NCI-H345 (cell line): ENCODE measurements at places on chromosomes 6 and 20.

- DNase-seq = no peak
Observed at GRCh38 chr6:9647071-9647445, 767.8 kb downstream of the TFAP2A start.

DNA sequence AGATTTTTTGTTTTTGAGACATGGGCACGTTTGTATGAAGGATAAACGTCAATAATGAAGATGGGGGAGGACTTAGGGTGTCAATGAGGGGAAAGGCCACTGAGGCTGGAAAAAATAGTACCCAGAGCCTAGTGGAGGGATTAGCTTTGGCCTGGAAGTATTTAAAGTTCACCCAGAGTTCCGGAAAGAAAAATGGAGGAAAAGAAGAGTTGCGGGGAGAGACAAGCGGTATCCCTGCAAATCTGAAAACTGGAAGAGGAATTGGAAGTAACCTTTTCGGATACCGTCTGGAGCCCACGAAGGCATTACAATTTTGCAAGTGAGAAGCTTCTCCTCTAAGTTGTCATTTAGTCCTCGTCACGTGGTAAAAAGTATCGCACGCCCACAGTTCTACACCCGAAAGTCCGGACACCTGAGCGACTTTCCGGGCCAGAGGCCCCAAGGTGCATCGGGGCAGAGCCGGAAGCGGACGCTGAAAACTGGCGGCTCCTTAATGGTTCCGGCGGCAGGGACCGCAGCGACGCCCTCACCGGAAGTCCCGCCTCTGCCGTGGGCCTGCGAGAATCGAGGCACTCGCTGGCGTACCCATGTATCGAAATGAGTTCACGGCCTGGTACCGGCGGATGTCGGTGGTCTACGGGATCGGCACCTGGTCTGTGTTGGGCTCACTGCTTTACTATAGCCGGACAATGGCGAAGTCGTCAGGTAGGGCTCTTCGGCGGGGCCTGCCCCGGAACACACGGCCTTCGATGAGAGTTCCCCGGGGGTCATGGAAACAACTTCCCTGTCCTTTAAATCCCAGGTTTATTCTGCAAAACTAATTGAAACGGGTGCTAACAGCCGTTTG, at the start of gene SMIM26:
Gene SMIM26, plus strand, starts transcription at position 541 of the 847 bp plus-strand sequence. Its CDS starts 47 bp downstream, at position 588.
- peak; percentile 98 for DNase-seq

- no peak for DNase-seq
Observed at GRCh38 chr20:53750827-53751619, 157.4 kb upstream of the ZNF217 start.

GRCh38 chr6:65569505-65569904, 137.5 kb downstream of the EYS start:
- DNase-seq = no peak

GRCh38 chr6:167760979-167761793, 65.5 kb upstream of the AFDN start:
- DNase-seq = no peak

- DNase-seq = no peak
Observed at GRCh38 chr20:41900201-41900691, 282.1 kb upstream of the CHD6 start.

- DNase-seq = no peak
Observed at GRCh38 chr6:71209206-71209605, 79.4 kb upstream of the OGFRL1 start.

GRCh38 chr6:13916230-13916944, 8.4 kb upstream of the RNF182 start:
- no peak for DNase-seq

GRCh38 chr6:4176907-4177306, 41.5 kb upstream of the ECI2 start:
- DNase-seq = no peak

- DNase-seq = no peak
Observed at GRCh38 chr6:28209753-28210535, 15.1 kb upstream of the ZSCAN9 start.

DNA sequence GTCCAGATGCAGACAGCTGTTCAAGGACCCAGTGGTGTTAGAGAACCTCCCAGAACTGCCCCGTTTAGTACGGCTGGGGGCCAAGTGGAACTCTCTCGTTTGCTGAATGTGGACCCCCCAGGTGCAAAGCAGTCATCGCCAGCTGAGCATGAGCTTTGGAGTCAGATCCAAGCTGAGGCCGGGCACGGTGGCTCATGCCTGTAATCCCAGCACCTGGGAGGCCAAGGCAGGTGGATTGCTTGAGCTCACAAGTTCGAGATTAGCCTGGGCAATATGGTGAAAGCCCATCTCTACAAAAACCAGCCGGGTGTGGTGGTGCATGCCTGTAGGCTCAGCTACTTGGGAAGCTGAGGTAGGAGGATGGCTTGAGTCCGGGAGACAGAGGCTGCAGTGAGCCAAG, 29.7 kb downstream of the FOXC1 start:
- DNase-seq = no peak

- DNase-seq = no peak
Observed at GRCh38 chr20:21812379-21812778, 106.9 kb downstream of the PAX1 start.

DNA sequence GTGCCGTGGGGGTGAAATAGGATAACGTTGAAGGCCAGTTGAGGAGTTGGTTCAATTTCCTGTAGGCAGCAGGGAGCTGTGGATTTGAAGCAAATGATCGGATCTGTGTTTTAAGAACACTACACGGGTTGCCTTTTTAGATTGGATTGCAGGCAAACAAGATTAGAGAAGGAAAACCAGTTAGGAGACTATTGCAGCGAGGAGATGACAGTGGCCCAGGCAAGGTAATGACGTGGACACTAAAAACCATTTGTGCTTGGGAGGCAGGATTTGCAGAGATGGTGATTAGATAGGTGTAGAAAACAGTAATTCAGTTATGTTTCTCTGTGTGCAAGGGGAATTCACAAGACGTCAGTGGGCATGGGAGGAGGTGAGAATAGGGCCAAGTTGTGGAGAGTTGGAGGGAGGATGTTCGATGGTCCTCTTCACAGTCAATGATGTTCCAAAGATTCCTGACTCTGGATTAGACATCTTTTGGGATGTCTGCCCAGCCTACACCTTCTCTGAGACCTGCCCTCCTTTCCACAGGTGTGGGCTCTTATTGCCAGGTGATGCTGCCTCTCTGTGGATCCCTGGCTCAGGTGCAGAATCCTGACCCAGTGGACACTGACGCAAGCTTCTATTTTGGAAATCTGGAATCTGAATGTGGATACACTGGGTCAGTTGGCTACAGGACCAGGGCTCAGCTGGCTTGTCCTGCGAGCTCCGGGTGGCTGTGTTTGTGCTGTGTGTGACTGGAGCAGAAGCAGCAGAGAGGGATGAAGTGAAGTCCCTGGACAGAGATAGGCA, 54.2 kb downstream of the TFAP2C start:
- DNase-seq = no peak

- no peak for DNase-seq
Observed at GRCh38 chr6:7222197-7222596, 90.8 kb downstream of the SSR1 start.

- no peak for DNase-seq
Observed at GRCh38 chr6:76435174-76435573, 362.7 kb upstream of the IMPG1 start.

GRCh38 chr6:121158891-121159290, 175.4 kb downstream of the TBC1D32 start:
- DNase-seq = no peak

- DNase-seq = no peak
Observed at GRCh38 chr6:35492258-35492973, 4.5 kb downstream of the TEAD3 start.

DNA sequence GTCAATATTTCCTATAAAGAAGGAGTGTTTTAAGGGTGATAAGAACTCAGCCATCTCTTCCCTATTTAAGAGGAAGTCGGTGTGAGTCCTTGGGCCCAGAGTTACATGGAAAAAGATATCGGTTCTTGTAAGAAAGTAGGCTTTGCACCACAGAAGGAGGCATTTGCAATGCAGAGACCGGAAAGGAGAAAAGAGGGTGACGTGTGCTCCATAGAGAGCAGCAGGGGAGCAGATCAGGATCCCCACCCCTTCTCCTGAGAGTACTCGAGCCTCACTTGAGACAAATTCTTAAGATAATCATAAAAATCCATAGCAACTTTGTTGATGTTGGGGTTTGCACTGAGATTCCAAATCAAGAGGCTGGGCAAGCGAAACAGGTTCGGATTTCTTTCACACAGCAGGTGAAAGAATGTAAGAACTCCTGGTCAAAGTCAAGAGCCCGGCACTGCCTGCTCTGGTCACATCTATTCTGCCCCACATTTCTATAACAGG, 27.8 kb downstream of the FOXA2 start:
- DNase-seq = no peak

DNA sequence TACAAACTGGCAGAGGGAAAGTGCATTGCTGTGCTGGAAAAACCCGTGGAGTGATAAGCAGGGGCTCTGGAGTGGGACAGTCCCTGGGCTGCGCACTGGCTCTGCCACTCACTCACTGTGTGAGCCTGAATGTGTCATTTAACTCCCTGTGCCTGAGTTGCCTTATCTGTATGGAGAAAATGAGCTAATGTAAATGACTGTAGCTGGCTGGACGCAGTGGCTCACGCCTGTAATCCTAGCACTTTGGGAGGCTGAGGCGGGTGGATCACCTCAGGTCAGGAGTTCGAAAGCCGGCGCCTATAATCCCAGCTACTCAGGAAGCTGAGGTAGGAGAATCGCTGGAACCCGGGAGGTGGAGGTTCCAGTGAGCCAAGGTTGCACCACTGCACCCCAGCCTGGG, 18.4 kb upstream of the RPN2 start:
- DNase-seq = no peak

- DNase-seq = no peak
Observed at GRCh38 chr20:2697768-2698167, 5.2 kb downstream of the EBF4 start.

DNA sequence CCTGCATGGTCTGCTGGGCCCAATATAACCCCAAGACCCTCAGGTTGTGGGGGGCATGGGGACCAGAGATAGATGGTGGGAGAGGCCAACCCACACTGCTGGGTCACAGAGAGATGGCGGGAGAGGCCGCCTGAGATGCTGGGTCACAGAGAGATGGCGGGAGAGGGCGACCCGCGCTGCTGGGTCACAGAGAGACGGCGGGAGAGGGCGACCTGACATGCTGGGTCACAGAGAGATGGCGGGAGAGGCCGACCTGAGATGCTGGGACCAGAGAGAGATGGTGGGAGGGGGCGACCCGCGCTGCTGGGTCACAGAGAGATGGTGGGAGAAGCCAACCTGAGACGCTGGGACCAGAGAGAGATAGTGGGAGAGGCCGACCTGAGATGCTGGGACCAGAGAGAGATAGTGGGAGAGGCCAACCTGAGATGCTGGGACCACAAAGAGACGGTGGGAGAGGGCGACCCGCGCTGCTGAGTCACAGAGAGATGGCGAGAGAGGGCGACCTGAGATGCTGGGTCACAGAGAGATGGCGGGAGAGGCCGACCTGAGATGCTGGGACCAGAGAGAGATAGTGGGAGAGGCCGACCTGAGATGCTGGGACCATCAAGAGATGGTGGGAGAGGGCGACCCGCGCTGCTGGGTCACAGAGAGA, 133.2 kb downstream of the DLL1 start:
- DNase-seq = no peak

DNA sequence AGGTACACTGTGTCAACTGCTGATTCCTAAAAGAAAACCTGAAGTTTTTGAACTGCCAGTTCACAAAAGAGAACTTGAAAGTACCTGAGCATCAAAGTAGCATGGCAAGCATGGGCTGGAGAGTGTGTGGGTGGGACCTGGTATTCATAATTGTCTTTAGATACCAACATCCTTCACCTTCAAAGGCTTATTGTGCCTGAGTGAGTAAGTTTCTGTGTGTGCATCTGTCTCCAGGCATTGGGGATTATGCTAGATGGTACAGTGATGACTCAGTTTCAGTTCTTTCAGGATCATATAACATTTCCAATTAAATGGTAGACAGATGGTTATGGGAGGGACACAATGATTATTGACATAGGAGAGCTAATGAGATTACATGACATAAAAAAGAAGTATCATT, 238.5 kb downstream of the ZFAND3 start:
- DNase-seq = no peak

DNA sequence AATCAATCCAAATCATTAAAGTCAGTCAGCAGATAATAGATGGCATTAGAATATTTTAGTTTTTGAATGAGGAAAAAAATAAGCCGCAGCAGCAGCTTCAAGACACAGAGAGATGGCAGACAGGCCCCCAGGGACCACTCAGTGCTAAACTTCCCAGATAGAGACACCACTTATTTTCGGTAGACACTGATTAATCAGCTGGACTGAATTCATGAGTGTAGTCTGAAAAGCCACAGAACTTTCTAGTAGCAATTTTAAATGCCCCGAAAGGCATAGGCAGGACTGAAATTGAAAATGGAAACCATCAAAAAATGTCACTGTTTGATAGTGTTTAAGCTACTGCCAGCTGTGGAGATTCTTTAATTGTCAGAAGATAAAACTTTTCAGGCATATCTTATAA, 3.1 kb upstream of the CLDN20 start:
- no peak for DNase-seq

DNA sequence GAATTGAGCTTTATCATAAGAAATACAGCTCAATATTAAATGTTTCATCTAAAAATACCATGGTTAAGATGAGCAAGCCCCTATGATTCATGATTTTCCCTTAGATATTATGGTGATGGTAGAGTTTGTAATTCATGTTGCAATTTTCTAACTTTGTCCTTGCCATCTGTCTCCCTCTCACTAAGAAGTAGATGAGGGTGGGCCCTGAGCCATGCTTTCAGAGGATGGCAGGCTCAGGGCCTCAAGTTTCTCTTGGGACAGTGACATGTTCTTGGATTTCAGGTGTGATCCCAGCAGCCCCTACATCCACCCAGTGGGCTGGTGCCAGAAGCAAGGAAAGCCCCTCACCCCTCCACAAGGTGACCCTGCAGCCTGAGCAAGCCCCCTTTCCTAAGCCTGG, 25.6 kb downstream of the L3MBTL1 start:
- no peak for DNase-seq

GRCh38 chr6:1118287-1118647, 193.6 kb upstream of the FOXQ1 start:
- DNase-seq = no peak

GRCh38 chr6:141884850-141885249, 247.9 kb upstream of the GJE1 start:
- DNase-seq = no peak

DNA sequence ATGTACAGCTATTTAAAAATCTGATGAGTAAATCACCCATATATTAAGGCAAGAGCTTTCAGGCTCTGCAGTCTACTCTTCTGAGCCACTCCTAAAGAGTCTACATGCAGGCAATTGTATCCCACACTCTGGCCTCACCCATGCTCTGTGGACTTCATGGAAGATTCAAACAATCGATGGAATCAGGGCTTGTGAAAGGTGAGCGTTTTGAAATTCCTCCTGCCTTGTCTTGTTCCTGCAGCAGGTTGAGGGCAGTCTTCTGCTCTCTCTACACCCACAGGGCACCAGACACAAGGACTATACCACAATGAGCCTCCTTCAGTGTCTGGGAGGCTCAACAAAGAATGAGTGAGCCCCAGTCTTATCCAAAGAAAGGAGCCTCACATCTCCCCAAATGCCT, 51.1 kb downstream of the TBC1D7 start:
- DNase-seq = no peak

- no peak for DNase-seq
Observed at GRCh38 chr6:161415302-161415855, 141.5 kb upstream of the AGPAT4 start.
